ENCODE measurements at places on chromosomes 12 and 14.

DNA sequence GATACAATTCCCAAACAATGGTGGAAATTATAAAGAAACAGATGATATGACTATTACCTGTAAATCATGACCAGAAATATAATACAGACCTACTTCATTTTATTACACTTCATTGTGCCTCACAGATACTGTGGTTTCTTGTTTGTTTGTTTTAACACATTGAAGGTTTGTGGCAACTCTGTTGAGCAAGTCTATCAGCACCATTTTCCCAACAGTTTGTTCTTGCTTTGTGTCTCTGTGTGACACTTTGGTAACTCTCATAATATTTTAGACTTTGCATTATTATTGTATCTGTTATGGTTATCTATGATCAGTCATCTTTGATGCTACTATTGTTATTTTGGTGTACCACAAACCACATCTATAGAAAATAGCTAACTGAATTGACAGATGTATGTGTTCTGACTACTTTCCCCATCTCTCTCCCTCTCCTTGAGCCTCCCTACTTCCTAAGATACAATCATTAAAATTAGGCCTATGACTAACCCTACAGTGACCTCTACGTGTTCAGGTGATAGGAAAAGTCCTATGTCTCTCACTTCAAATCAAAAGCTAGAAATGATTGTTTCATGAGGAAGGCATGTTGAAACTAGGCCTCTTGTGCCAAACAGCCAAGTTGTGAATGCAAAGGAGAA lies 49.1 kb downstream of the FBXO33 start:
- no peak for DNase-seq

DNA sequence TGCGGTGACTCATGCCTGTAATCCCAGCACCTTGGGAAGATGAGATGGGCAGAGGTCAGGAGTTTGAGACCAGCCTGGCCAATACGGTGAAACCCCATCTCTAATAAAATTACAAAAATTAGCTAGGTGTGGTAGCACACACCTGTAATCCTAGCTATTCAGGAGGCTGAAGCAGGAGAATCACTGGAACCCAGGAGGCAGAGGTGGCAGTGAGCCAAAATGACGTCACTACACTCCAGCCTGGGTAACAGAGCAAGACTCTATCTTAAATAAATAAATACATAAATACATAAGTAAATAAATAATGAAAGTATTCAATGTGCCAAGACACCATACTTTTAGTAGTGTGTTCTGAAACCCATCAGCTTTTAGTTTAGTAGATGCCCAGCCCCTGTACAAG lies 308.1 kb upstream of the FLRT2 start:
- no peak for DNase-seq

- no peak for DNase-seq
Measured at GRCh38 chr14:51167587-51168214, 72.3 kb upstream of the TMX1 start.

GRCh38 chr14:49483268-49483667 lies 102.9 kb downstream of the RPS29 start:
- no peak for DNase-seq

DNA sequence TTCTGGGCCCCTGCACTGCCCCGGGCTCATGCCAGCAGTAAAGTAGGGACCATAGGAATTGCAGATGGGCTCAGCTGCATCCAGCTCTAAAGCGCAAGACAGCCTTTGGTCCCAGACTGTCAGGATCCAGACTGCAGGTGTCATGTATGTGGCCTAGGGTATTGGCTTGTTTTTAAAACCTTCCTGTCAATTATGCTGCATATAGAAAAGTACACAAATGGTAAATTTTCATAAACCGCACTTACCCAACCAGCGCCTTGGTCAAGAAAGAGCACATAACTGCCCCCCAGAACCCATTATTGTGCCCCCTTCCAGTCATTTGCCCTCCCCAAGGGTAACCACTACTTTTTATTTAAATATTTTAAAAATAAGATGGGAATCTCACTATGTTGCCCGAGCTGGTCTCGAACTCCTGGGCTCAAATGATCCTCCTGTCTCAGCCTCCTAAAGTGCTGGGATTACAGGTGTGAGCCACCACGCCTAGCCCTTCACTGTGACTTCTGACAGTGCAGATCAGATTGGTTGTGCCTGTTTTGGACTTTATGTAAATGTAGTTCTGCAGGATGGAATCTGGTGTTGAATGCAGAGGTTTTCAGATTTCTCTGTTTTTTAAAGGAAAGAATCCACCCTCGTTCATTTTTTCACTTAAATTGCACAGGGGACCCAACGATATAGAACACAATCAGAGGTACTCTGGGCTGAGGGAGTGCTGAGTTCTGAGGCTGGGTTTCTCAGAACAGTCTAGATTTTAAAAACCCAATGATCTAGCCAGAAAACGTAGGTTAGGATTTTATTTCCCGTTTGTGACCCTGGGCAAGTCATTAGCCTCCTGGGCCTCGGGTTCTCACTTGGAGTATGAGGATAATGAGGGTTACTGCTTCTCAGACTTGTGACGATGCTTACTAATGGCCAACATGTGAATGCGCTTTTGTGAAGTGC lies 6.7 kb downstream of the NR4A1 start:
- DNase-seq: no peak

- peak; percentile 55 for DNase-seq
Measured at GRCh38 chr12:51820526-51821439, 27.7 kb downstream of the FIGNL2 start.
